ENCODE measurements at places on chromosomes 1 and 21.
A peak's percentile ranks its signal among the peaks of the same experiment; 100 is the strongest.

DNA sequence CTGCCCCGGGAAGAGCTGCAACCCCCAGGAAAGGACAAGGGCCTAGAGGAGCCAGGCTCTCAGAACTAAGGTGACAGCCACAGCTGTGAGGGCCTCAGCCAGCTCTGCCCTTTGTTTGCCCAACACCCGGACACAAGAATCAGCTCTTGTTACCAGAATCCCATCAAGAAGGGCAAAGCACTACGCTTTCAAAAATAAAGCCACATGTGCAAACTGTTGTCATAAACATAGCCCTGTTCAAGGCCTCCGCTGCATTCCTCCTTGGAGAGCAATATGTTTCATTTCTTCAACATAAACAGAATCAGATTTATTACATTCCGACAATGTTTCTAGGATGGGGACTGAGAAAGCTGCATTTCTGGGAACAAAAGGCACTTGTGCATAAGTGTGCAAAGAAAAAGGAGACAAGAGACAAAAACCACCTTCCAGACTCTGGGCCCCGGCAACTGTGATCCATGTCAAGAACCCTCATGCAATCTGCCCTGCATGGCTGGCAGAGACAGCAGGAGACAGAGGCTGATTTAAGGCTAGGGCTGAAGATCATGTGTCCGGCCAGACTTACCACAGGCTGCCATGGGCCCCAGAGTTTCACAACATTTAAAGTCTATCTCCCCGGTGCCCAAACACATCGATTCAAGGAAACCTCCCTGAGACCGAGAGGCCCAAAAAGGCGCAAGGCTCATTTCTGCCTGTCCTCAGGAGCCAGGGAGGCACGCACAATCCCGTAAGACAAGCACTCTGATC lies 71.0 kb downstream of the SSBP3 start:
- DNase-seq: peak; percentile 80

DNA sequence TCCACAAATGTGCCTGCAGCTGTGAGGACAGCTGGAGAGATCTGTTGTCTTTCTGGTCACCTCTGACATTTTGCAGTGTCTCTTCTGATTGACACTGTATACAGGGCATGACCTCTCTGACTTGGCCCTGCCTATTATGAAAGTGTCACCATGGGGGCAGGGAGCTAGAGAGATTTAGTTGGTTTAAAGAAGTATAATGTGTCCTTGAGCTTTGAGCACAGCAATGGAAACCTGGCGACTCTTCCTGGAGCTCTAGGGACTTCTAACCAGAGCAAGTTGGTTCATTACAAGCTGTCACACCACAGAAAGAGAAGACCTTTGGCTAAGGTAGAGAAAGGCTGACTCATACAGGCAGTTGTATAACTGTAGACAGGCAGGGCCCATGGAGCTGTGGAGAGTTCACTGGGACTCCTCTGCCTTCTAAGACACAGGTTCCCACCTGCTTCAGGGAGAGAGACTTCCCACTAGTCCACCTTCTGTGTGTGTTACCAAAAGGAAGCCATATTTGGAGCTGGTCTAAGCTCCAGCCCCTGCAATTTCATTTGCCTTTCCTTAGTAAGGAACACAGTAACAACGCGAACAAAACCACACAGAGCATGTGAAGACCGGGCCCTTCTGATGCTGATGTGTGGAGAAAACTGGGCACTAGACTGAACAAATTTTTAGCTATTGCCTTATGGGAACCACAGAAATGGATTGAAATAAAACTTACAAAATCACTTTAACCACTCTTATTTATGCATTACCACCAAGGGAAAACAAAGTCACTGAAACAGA lies 90.5 kb upstream of the ADAR start:
- no peak for DNase-seq

DNA sequence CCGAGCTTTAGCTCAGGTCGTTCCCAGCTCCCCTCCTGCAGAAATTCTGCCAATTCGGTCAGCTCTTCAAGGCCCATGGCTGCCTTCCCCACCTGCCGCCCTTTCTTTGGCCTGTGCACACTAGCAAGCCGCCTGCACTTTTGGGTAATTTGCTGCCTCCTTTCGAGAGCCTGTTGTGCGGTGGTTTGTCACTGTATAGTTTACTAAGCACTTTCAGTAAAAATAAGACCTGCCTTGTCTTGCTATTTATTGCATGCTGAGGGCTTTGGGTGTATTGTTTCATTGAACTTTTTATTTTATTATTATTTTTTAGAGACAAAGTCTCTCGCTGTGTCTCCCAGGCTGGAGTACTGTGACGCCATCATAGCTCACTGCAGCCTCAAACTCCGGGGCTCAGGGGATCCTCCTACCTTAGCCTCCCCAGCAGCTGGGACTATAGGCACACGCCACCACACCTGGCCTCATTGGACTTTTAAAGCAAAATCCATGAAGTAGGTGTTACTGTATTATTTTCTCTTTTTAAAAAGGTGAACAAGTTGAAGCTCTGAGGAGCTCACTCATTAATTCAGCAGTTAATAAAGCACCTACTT lies 1.1 kb upstream of the FABP3 start:
- DNase-seq: no peak

- no peak for DNase-seq
These were observed 39.4 kb downstream of the PGBD5 start for GRCh38 chr1:230386637-230387262.

DNA sequence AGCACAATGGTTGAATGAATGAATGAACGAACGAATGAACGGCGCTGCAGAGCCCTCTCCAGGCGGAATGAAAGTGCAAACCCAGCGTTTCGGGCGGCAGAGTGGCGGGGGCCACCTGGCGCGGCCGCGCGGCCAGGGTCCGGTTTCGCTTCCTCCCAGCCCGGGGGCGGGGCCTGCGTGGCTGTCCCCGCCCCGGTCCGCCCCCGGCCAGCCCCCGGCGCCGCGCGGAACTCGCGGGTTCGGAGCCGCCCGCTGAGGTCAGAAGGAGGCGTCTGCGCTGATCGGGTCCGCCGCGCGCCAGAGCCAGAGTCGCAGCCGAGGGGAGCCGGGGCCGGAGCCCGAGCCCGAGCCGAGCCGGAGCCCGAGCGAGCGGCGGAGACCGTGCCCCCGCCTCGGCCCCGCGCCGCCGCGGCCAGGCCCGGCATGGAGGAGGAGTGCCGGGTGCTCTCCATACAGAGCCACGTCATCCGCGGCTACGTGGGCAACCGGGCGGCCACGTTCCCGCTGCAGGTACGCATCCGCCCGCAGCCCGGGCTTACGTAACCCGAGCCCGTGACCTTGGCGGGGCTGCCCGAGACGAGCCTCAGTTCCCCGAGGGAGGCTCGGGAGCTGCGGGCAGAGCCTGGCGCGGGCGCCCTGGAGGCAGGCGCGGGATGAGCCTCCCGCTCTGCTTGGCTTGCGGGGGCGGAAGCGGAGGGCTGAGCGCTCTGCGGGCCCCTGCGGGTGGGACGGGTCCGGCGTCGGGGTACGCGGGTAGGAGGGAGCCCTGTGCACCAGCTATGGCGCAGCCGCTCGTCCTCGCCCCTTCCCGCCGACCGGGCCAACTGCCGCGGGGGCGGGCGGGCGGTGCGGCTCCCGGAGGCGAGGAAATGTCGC lies at the start of gene PDXK:
TSS of gene PDXK (plus strand) at position 258 of the 876 bp plus-strand sequence. CDS start at position 424, 166 bp downstream.
- peak; percentile 94 for DNase-seq

- DNase-seq: no peak
These were observed 351.8 kb downstream of the ZNF326 start for GRCh38 chr1:90346757-90347156.

- DNase-seq: no peak
These were observed 3.0 kb downstream of the NMNAT1 start for GRCh38 chr1:9946315-9946714.

DNA sequence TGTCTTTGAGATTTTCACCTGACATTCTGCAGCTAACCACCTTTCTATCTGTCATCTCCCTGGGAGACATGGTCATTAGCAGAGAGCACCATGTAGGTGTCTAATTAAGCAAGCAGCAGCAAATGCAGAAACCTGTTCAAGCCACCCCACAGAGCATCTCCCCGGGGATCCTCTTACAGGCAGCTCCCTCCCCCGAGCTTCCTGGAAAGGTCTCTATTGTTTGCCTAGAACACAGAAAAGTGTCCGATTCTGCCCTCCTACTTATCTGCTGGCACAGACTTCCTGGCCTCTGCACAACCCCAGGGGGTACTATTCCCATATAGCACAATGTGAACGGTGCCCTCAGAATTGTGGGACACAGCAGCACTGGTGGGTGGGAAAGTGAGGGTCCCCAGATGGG lies 46.1 kb downstream of the PLEKHA6 start:
- no peak for DNase-seq

- DNase-seq: no peak
These were observed 276.4 kb downstream of the SPATA17 start for GRCh38 chr1:217907504-217907903.

DNA sequence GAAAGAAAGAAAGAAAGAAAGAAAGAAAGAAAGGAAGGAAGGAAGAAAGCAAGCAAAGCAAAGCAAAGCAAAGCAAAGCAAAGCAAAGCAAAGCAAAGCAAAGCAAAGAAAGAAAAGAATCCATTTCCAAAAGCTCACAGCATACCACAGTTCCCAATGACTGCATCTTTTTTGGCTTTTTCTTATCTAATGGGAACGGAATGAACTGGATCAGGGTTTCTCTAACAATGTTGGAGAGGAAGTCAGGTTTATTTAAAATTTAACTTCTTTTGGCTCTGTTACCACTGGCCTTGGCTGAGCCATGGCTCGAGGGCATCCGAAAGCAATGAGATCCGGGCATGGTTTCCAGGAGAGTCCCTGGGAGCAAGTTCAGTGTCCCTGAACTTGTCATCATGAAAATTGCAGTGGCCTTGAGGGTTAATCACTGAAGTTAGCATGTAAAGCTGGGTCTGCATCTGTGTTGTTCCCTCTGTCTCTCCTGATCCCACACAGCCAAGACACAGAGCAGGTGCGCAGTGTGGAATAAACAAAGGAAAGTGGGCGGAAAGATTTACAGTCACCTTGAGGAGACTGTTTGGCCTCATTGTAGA lies 34.6 kb upstream of the CTPS1 start:
- peak; percentile 65 for DNase-seq

DNA sequence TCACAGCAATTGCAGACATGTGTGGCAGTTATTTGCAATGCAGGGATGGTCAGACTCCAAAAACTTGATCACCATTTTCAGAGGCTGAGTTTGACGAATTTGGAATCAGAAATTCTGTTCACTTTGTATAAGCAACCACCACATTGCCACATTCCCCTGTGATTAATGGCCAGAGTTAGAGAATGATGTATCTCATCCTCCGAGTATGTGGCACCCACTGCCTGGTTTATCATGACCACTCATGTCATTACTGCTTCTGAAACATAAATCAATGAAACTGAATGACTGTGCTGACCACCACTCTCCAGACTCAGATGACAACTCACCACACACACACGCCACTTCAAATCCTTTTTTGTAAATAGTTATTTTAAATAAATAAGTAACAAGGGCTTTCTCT lies 66.6 kb upstream of the CACHD1 start:
- DNase-seq: peak; percentile 60

- DNase-seq: no peak
These were observed 155.4 kb downstream of the SMYD3 start for GRCh38 chr1:246351721-246352120.

DNA sequence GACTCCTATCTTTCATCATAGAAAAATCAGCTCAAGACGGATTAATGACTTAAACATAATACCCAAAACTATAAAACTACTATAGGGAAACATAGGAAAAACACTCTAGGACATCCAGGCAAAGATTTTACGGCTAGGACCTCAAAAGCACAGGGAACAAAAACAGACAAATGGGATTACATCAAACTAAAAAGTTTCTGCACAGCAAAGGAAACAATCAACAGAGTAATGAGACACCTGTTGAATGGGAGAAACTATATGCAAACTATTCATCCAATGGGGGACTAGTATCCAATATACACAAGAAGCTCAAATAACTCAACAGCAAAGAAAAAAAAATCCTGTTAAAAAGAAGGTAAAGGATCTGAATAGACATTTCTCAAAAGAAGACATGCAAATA lies 18.6 kb downstream of the NSL1 start:
- no peak for DNase-seq

DNA sequence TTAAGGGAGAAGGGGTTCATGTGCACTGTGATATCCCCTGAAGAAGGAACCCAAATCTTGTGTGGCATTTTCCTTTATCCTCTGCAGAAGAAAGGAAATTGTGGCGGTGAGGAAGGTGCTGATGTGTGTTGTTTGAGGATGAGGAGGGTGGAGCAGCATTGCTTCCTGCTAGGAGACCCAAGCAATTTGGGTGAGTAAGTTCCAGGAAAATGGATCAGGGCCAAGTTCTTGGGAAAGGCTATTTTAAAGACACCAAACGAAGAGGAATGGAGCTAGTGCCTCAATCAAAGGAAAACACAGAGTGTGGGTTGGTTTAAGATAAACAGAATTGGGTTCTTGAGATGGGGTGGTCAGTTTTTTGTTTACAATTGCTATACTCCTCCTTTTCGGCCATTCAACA lies 86.7 kb upstream of the MARK1 start:
- no peak for DNase-seq

DNA sequence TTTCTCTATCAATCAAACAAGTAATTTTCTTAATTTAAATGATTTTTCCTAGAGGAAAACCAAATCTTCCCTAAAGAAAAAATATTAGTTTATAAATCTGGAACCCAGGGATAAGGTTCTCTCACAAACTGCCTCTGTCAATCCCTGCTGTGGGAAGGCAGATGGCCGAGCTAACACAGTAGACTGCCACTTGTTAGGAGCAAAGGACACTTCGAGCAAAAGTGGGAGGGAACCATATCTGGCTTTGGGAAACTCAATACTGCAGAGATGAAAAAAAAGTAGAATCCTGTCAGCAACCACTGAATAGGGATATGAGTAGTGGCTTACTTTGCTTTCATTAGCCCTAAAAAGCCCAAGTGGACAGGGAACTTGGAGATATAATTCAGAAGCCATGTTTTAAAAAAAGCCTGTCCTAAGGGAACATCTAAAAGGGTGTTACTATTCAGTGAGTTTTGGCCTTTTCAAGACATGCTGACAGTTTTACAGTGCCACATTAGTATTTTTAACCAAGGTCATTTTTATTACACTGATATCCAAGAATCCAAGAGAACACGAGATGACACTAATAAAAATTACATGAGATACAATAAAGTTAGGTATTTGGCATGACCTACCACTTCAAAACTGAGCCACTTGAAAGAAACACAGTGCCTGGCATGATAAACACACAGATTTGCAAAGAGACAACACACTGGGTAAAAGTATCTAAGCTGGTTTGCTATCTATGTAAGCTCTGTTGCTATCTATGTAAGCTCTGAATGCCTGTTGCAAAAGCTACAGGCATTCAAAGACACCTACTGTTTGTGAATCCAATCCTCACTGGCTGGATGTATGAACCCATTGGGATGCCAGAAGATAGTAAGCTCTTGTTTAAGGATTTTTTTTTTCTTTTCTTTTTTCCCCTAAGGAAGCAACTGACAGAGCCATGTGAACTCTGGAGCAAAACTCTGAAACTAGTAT lies 21.4 kb downstream of the TEX38 start:
- no peak for DNase-seq

GRCh38 chr21:45122432-45123132 lies 48.2 kb downstream of the ADARB1 start:
- DNase-seq: no peak
